ENCODE measurements at places on chromosomes 4 and X. TPM values are rescaled to one million over a fixed set of nuclear protein-coding genes. Genes with fewer than 3 reads are reported as not detected.

GRCh38 chrX:72409993-72410392 is 104.3 kb upstream of the CITED1 start:
- DNase-seq = no peak

DNA sequence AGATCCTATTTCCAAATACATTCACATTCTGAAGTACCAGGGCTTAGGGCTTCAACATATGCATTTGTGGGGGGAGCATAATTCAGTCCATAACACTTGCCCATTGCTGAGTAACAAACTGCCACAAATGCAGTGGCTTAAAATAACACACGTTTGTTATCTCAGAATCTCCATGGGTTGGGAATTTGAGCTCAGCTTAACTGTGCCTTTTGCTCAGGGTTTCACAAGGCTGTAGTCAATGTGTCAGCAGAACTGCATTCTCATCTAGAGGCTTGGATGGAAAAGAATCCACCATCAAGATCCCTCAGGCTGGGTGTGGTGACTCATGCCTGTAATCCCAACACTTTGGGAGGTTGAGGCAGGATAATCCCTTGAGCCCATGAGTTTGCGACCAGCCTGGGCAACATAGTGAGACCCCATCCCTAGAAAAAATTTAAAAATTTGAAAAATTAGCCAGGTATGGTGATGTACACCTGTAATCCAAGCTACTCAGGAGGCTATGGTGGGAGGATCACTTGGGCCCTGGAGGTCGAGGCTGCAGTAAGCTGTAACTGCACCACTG is 25.8 kb upstream of the TBL1X start:
- DNase-seq = no peak

- DNase-seq = no peak
These were observed 60.4 kb downstream of the CAMK2D start for GRCh38 chr4:113701169-113701568.

DNA sequence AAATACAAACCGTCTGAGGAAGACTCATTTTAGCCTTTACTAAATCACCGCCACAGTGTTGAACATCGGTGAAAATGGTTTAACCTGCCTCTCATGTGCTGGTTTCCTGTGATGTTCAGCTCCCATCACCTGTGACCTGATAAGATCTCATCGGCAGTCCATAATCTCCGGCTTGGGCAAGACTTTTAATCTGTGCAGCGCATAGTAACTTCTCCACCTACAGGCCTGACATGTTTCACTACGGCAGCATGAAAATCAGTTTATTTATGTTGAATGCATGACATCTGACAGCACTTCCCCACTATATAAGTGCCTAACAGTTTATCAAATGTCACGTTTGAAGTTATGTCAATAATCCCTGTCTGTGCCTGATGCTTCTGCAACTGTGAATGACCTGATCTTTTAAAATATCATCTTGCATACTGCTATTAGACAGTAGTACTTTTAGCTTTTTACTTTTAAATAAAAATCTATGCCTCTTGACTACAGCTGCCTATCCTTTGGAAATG is 1919.8 kb upstream of the AGA start:
- no peak for DNase-seq

DNA sequence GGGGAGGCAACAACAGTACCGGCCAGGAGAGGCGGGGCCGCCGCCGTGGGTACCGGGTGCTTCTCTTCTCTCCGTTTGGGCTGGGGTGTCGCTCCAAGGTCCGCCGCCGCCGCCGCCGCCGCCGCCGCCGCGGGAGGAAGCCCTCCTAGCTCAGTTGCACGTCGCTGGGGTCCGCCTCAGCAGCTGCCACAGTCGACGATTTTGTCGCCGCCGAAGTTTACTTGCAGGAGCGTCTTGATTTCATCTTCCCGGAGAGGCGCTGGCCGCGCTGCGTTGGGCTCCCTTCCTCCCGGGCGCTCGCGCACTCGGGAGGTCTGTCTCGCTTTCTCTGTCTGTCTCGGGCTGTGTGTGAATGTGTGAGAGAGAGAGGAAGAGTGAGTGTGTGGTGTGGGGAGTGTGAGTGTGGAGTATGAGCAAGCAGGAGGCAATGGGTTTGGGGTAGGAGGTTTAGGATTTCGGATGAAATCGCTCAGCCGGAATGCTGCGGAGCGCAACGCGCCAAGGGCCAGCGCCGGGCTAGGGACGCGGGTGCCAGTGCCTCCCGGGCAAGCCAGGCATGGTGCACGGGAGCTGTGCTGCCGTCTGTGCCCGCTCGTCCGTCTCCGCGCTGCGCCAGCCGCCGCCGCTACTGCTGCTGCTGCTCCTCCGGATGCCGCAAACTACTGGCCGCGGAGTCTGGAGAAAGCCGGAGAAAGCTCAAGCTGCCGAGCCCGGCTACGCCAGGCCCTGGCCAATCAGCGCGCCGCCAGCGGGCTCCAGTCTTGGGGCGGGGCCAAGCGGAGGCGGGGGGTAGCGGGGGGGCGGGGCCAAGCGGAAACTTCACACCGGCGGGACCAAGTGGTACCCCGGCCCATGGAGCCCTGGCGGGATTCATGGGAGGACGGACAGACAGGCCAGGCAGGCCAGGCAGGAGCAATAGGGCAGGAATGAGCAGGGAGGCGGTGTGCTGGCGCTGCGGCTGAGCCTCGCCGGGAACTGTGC is at the start of gene PCDH19:
TSS of gene PCDH19 (minus strand) at position 664 of the 981 bp plus-strand sequence. CDS start 1,676 bp downstream, outside the sequence.
- DNase-seq = no peak

DNA sequence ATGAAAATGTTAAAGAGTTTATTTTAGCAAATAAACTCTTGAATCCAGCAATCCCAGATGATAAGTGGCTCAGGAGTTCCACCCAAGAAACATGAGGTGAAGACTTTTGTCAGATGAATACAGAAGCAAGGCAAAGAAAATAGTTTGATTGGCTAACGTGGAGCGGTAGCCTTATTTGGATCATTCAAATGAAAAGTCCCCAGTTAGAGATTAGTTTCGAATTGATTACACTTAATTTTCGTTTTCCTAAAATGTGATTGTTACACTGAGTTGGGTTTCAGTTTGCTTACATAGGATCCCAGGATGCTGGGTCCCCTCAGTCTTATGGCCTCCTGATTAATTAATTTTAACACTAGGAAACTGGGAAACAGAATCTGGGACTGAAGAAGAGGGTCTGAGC is 76.4 kb upstream of the RPA4 start:
- no peak for DNase-seq

DNA sequence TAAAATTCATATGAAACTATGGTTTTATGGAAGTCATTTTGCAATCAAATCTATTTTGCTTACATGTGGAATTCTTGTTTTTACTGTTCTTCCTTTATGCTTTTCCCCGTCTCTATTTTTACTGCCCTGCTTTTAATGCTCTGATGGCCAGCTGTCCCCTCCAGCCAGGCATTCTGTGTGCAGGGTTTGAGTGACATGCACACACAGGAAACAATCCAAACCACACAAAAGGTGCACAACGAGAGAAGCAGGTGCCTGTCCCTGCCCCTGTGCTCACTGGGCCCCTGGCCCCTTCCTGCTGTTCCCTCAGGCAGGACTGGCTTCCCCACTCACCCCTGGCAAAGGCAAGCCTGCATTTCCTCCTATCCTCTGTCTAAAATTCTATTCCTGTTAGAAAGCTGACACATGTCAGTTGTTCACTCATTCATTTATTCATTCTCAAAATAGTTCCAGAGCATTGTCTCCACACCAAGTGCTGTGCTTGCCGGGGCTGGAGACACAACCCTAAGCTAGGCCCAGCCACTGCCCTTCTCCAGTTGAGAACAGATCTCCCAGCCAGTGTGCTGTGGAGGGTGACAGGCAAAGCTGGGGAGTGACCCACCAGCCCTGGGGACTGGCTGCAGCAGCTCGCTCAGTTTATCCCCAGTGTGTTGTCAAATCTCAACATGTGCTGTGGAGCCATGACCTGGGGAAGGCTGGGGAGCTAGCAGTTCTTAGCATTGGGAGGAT is 346.3 kb downstream of the FBXW7 start:
- no peak for DNase-seq

DNA sequence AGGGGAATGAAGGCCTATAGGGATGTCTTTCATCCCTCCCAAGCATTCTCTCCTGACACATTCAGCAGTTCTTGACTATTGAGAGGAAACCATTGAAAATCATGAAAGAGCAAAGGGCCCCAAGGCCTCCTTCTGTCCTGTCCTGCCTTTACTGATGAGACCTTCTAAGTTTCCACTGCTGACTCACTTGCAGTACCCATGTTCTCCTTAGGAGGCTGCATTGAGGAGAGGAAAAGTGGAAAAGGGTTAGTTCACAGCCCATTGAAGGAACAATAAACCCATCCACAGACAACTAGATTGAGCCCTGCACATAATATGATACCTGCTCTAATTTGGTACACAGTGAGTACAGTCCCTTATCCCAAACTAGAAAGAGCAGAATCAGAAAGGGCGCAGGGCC is 115.1 kb upstream of the PNPLA4 start:
- DNase-seq = peak; percentile 5

DNA sequence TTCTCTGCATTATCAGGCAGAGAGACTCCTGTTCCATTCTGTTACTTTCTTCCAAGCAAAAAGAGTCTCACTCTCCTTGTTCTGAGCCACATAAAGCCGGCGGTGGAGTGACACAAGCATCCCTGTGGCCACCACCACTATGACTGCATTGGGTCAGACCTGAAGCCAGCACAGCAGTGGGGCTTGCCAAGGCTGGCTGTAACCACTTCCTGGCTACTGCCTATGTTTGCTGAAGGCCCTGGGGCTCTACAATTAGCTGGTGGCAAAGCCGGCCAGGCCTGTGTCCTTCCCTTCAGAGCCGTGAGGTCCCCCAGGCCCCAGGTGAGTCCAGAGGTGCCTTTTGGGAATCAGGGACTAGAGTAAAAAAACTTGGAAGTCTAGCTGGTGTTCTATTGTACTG is 31.8 kb downstream of the PLAC8 start:
- no peak for DNase-seq

GRCh38 chr4:111154934-111155333 is 532.1 kb upstream of the PITX2 start:
- DNase-seq = no peak

DNA sequence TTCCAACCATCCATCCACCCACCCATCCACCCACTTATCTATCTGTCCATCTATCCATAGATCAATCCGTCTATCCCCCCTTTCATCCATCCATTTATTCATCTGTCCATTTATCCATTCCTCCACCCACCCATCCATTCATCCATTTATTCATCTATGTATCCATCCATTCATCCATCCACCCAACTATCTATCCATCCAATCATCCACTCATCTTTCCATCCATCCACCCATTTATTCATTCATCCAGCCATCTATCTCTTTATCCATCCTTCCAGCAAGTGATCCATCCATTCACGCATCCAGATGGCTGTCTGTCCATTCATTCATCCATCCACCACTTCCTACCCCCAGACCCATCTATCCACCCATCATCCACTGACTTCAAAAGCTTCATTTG is 84.0 kb upstream of the CD99 start:
- DNase-seq = no peak

- DNase-seq = no peak
These were observed 17.3 kb downstream of the PARM1 start for GRCh38 chr4:74950200-74950599.

DNA sequence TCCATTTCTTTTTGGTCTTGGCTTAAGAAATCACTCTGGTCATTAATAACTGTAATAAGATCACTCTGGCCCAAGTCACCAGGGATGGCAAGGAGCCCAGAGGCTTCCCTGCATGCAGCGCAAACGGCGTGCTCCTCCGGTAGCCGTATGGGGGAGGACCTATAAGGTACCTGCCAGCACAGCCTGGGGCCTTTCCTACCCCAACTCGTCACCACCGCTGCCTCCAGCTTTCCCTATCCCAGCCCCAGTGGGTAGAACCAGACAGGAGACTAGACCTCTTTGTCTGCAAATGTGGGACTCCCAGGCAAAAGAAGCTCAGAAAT is 25.9 kb downstream of the HAND2 start:
- DNase-seq = no peak

DNA sequence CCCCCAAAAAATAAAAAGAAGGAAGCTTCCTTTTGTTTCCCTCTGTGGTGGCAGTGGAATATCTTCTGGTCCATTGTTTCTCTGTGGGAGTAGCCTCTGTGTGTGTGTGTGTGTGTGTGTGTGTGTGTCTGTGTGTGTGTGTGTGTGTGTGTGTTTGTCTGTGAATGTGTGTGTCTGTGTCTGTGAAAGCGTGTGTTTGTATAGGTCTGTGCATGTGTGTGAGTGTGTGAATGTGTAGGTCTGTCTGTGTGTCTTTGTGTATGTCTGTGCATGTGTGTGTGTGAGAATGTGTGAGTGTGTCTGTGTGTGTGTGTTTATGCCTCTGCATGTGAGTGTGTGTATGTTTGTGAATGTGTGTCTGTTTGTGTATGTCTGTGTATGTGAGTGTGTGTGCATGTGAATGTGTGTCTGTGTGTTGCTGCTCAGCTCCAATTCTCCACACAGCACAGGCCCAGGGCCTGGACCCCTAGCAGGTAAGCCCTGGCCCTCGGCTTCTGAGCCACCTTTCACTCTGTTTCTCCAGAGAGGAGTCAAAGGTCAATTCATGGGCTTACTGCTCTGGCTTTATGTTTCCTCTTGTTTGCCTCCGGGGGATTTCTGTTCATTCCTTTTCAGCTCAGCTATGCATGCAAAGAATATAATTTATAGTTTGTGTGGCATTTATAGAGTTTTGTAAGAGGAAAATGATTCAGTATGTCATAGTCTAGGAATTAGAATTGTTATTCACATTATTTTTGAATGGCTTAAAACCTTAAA is 89.8 kb downstream of the UCHL1 start:
- peak; percentile 12 for DNase-seq

GRCh38 chr4:118991686-118992085 is 103.0 kb downstream of the SYNPO2 start:
- no peak for DNase-seq

DNA sequence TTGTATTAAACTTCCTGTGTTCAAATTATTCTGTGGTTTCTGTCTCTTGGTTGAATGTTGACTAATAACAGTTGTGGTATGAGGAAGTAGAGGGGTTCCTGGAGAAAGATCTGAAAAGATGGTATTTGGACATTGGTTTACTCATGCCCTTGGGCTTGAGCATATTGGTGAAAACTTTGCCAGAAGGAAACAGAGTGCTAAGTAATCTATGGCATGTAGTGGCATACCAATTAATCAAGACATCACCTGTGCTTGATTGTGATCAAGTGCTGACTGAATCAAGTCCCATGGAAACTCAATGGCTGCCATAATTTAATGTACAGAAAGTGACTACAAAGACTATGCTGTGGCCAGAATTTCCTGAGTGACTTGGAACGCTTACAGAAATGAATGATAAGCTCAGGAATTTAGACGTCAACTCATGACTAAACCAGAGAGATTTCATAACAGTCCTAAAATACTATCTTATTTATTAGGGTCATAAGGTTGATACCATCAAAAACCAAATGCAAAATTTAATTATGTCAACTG is 2062.9 kb downstream of the ARAP2 start:
- peak; percentile 5 for DNase-seq

- DNase-seq = peak; percentile 92
These were observed 16.2 kb downstream of the MAEA start for GRCh38 chr4:1305781-1306455.

- DNase-seq = peak; percentile 84
These were observed 109.3 kb upstream of the DGKK start for GRCh38 chrX:50579955-50580354.

REPS2 gene
- total RNA-seq = 9.2 TPM

TENM3 gene
- 5.3 TPM for total RNA-seq

IRS4 gene
- not detected for total RNA-seq

TCP11X2 gene
- total RNA-seq = not detected

PCDH10 gene
- not detected for total RNA-seq

RRH gene
- total RNA-seq = not detected

NPY1R gene
- total RNA-seq = 0.13 TPM

HS6ST2 gene
- total RNA-seq = not detected

ELF4 gene
- total RNA-seq = 39.8 TPM

S100G gene
- total RNA-seq = not detected

YIPF7 gene
- total RNA-seq = not detected
